RCC 7860 (cell line): ENCODE measurements at places on chromosomes 2 and 18.

DNA sequence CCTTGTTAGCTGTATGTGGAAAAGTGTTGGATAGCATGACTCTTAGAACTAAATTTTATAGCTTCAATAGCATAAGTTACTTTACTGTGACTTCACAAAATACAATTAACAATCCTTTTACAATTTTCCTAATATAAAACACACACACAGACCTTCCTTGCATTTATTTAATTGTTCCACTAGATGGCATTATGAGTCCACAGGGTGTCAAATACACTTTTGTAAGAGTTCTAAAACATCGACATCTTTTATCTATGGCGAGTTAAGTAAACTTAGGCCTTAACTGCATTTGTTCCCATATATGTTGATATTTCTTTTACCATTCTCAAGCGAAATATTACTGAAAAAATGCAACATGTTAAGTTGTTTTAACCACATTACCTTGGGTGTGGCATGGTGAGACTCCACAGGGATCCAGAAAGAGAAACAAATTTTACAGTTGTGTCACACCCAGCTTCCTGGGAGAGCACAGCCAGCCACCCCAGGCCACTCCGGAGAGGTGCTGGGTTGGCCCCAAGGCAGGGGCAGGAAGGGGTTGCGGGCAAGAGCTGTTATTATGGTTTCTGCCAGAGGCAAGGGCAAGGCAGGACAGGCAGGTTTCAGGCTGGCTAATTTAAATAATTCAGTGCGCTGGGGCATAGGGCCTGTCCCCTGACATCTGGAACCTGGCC lies 312.4 kb upstream of the MC4R start:
- peak; percentile 7 for DNase-seq

DNA sequence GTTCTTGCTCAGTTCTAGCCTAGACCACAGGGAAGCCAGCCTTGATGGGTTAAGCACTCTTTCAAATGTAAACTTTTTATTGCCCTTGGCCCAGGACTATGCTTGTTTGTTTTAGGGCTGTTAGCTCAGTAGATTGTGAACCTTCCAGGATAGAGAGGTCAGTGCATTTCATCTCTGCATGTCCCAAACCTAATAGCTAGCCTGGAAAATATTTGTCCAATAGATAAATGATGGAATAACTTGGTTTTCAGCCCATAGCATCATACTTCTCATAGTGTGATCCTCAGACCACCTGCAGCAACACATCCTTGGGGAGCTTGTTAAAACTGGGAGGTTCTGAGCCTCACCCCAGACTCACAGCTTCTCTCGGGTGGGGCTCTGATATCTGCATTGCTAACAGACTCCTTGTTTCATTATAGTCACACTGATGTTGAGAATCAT lies 59.8 kb downstream of the TRIB2 start:
- no peak for DNase-seq

- DNase-seq = no peak
Observed at GRCh38 chr2:131029812-131030211, 63.4 kb downstream of the FAM168B start.

- DNase-seq = peak; percentile 54
Observed at GRCh38 chr18:7876354-7877104, 309.4 kb downstream of the PTPRM start.

DNA sequence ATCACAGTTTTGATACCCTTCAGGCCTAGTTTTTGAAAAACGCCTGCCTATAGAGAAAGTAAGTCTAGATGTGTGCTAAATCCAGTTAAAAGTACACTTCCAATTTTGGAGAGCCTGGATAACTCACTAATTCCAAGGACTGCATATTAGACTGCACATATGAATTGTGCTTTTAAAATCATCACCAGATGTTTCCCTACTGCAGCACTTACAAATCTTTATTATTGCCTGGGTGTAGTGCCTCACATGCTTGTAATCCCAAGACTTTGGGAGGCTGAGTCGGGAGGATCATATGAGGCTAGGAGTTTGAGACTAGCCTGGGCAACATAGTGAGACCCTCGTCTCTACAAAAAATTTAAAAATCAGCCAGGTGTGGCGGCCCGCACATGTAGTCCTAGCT lies 35.9 kb upstream of the HTR2B start:
- DNase-seq = no peak

- no peak for DNase-seq
Observed at GRCh38 chr2:20984408-20984807, 59.5 kb downstream of the APOB start.

- no peak for DNase-seq
Observed at GRCh38 chr2:223068071-223068470, 16.1 kb downstream of the KCNE4 start.

- no peak for DNase-seq
Observed at GRCh38 chr2:54099370-54099769, 16.0 kb upstream of the ACYP2 start.

DNA sequence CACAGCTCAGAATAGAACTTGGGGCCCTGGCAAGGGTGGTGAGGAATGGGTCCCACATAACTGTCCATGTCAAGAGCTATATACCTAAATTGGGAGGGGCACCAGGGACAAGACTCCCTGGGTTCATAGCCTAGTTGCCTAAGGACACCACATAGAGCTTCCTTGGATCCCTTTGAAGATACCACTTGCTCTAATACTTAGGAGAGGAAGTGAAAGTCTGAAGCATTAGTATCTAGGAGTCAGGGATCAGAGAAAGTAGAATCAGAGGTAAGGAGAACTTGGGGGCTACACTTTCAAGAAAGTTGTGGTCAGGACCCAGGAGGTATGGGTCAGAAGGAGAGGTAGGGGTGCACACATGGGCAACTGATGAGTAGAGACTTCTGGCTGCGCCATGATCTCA lies 318.2 kb upstream of the SLC39A10 start:
- no peak for DNase-seq

GRCh38 chr2:172843266-172843582 lies 107.6 kb downstream of the RAPGEF4 start:
- no peak for DNase-seq

DNA sequence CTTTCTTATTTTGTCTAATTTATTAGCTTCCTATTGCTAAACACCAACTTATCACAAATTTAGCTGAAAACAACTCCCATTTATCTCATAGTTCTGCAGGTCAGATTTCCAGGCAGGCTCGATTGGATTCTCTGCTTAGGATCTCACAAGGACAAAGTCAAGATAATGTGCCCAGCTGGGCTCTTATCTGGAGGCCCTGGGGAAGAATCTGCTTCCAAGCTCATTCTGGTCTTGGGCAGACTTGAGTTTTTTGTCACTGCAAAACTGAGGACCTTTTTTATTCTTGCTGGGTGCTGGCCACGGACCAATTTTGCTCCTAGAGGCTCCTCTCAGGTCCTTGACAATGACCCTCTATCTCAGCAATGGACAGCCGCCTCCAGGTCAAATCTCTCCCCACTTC lies 215.5 kb downstream of the TRIB2 start:
- no peak for DNase-seq

DNA sequence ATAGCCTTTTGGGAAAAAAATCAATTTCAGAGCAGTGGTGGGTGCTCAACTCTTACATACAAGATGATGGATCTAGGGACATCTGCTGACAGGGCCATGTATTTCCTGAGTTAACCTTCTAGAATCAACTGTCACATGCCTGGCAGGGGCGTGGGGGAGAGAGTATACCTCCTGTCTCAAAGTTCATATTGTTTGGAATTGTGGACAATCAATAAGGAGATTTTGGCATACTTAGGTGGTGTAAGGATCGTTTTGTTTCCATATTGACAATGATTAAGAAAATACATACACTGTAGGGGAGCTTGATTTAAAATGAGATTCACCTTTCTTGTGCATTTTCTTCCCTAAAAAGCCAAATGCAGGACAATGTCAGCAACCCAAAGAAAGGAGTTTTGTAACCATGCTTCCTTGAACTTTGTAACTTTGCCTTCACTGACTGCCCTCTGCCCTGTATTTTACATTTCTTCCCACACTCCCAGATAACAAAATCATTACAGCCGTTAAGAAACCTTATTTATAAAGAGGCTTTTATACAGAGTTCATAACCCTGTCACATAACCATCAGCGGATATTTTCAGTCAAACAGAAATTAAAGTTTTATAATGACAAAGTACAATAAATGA lies 88.4 kb downstream of the MEP1B start:
- no peak for DNase-seq

DNA sequence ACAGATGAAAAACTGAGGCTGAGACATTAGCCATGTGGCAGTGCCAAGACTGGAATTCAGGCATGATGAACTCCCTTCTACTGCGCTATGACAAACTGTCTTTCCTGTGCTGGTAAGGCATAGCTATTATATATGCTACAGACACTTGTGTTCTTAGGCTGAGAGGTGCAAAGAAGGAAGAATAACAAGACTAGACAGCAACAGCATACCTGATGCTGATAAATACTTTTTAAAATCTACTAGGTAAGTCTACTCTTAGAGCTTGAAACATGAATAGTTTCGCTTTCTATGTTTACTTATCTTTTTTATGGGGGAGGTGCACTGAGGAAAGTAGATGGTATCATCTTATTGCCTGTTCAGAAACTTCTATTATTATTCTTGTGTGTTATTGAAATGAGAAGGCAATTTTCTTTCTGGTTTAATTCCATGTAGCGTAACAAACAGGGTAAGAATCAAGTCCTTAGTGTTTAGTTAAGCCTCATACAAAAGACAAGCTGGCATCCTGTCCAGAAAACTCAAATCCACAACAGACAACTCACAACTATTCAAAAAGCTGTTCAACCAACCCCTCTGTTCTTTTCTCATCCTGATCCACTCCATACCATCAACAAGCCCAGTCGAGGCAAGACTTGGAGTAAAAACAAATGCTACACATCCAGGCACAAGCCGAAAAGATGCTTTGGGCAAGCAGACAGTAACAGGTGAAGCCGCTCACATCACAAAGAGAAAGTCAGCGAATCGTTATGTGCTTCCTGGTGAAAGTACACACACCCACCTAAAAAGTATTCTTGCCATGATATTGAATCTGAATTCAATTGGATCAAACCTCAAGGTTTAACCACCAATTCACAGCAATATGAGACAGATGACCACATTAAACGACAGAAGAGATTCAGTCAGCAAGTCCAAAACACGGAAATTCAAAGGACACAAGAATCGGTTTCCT lies 1.5 kb downstream of the TTC32 start:
- DNase-seq = no peak

GRCh38 chr18:58603375-58604067 lies 25.4 kb downstream of the ALPK2 start:
- DNase-seq = no peak

DNA sequence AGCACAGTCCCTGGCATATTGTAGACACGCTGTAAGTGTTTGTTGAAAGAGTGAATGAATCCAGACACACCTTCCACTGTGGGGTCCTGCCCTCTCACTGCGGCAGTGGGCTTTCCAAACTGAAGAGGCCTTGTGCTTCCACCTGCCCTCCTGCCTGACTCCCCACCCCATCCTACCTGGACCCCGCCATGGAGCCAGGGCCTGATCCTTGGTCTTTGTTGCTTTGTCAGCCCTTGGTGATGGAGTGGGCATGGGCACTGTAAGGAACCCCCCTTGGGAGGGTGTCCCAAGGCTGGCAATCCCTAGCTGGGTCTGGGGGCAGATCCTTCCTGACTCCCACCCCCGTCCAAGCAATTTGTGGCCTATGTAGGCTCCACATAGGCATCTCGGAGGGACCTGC lies 33.1 kb downstream of the KLHL29 start:
- DNase-seq = no peak
